SHP77 treated with DMSO at 0.1 percent for 48 hours (cell line): ENCODE measurements at places on chromosomes 7 and 10.

DNA sequence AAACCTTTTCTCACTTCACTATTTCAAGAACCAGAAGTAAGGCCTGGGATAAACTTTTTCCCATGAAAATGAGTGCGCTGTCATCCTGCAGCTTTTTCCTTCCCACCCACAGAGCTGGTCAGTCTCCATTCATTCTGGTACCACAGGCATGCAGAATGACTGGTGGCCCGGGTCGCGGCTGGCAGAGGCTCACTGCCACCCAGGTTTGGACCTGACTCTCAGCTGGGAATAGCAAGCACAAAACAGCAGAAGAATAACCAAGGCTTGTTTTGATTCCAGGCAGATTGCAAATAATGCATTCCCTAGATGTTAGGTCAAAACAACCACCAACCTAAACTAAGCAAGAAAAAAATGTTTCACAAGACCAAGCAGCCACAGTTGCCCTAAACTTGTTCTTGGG lies 190.5 kb upstream of the NRP1 start:
- no peak for DNase-seq

DNA sequence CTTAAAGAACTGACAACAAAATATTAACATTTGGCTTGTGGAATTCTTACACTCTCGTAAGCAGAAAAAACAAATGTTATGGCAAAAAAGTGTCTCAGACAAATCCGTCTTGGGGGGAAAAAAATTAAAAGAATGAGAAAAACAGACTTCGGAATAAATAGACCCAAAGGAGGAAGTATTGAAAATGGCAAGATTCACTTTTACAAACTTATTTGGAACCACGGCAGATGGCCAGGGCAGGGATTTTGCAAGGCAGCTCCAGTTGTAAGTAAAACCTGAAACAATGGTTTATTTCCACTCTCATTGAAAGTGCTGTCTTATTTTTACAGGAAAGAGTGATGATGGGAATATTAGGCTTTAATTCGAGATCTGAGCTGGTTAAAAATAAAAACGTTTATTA lies 1.5 kb upstream of the ZNF438 start:
- DNase-seq, result no peak

GRCh38 chr10:32337350-32337749 lies 9.6 kb downstream of the EPC1 start:
- no peak for DNase-seq

GRCh38 chr7:157462419-157462771 lies 125.6 kb downstream of the DNAJB6 start:
- no peak for DNase-seq

- no peak for DNase-seq
Observed at GRCh38 chr7:105691082-105691679, 109.9 kb upstream of the EFCAB10 start.

DNA sequence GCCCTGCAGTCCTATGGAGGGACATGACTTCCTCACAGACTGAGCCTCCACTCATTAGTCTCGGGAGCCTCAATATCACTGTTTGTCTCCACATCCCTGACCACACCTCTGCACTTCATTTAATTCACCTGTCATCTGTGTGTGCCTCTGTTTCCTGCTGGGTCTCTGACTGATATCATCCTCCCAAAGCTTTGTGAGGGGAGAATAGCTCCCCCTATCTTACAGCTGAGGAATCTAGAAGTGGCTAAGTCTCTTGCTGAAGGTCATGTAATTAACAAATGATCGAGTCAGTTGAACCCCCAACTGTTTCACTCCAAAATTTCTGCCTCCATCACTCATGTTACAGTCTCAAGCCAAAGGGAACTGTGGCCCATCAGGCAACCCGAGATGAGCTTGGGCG lies 5.5 kb upstream of the CPXM2 start:
- no peak for DNase-seq

- no peak for DNase-seq
Observed at GRCh38 chr7:1062296-1063294, 18.2 kb downstream of the GPR146 start.
